ENCODE measurements at places on chromosomes 16 and 17.
A peak's percentile ranks its signal among the peaks of the same experiment; 100 is the strongest.

DNA sequence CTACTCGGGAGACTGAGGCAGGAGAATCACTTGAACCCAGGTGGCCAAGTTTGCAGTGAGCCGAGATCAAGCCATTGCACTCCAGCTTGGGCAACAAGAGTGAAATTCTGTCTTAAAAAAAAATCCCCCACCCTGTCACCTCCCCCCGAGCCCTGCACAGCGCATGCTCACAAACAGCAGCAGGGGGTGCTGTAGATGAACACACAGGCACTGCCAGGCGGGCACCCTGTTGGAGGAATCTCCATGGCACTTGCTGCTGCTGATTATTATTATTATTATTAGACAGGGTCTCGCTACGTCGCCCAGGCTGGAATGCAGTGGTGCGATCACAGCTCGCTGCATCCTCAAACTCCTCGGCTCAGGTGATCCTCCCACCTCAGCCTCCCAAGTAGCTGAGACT is 24.6 kb downstream of the FZD2 start:
- DNase-seq = no peak
- H3K36me3 ChIP-seq = no peaks in the 10 kb centered on the region
- peaks cover 15% of the 10 kb centered on the region for H3K4me1 ChIP-seq
- H3K27ac ChIP-seq = no peak overlapping the region
- no peaks in the 10 kb centered on the region for H3K27me3 ChIP-seq
- no peak overlapping the region for H3K4me3 ChIP-seq

GRCh38 chr17:26809033-26809432 is 484.9 kb upstream of the WSB1 start:
- DNase-seq = no peak
- no peak overlapping the region for H3K4me3 ChIP-seq
- no peaks in the 10 kb centered on the region for H3K4me1 ChIP-seq
- H3K27ac ChIP-seq = no peak overlapping the region
- no peaks in the 10 kb centered on the region for H3K27me3 ChIP-seq
- H3K36me3 ChIP-seq = no peaks in the 10 kb centered on the region

DNA sequence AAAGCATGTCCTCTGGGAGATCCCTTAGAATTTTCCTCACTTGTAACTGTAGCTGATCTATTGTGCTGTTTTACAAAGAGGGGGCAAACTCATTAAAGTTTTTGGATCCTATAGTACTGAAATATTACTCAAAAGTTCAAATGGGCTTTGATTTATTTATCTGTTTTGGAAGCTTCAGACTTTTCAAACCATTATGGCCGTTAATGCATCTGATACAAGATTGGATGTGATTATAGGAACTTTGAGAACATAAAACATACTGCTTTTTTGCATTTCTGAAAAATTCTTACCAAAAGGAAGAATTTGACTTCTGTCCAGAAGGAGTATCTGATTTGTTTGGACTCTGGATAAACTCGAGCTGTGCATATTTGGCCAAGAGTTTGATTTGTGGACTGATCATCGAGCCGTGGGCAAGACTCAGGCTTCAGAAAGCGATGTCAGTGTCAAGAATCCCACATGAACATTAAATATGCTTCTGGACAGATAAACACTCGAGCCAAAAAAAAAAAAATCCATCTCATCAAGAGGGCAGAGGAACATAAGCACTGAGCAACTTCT is 8.2 kb upstream of the MARCHF10 start:
- no peaks in the 10 kb centered on the region for H3K27me3 ChIP-seq
- no peak overlapping the region for H3K4me3 ChIP-seq
- no peaks in the 10 kb centered on the region for H3K36me3 ChIP-seq
- DNase-seq = no peak
- H3K27ac ChIP-seq = no peak overlapping the region
- H3K4me1 ChIP-seq = peaks cover 14% of the 10 kb centered on the region

GRCh38 chr16:29983420-29984136 is 9.9 kb downstream of the TAOK2 start:
- H3K36me3 ChIP-seq = peaks cover 31% of the 10 kb centered on the region
- no peaks in the 10 kb centered on the region for H3K27me3 ChIP-seq
- no peak for DNase-seq
- no peak overlapping the region for H3K27ac ChIP-seq
- no peaks in the 10 kb centered on the region for H3K4me1 ChIP-seq

- H3K27me3 ChIP-seq = no peaks in the 10 kb centered on the region
- H3K4me1 ChIP-seq = peaks cover 10% of the 10 kb centered on the region
These were observed 11.4 kb downstream of the RPUSD1 start for GRCh38 chr16:776824-777223.

- H3K4me3 ChIP-seq = peak overlapping the region; percentile 77
- H3K4me1 ChIP-seq = peaks cover 12% of the 10 kb centered on the region
- H3K36me3 ChIP-seq = no peaks in the 10 kb centered on the region
- 0 out of 2 replicates have a peak overlapping the region, but pooled peaks have one; percentile 26 for H3K27ac ChIP-seq
These were observed 975 bp downstream of the CFAP20 start for GRCh38 chr16:58128181-58128631.
